ENCODE measurements at places on chromosomes 3 and 15.

- DNase-seq = no peak
Observed at GRCh38 chr3:47578691-47579632, at the start of gene CSPG5. Gene CSPG5, minus strand, starts transcription at chr3:47578865. Its CDS starts 172 bp downstream, at chr3:47578693.

DNA sequence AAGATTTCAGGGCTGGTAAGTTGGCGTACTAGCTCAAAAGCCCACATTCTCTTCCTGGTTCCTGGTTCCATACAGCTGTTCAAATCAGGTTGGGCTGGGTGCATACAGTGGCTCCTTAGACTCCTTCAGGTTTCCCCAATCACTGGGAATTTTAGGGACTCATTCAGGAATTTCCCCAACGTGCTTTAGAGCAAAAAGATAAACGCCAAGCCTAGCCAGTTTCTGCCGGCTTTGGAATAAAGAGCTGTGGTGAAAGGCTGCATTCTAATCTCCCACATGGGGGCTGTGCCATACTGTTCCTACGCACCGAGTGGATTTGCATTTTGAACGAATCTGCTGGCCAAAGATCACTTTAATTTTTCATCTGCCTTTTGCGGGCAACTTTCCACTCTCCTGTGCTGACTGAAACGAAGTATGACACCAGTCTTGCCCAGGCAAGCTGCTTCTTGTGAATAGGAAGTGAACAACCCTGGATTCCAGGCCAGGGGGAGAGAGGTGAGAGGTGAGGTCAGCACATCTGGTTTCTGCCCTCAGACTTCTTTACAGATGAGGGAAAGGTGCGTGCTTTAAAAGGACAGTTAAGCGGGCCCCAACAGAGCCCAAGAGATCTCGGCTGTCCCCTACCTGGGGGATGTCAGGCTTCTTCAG is 184.2 kb upstream of the PDZRN3 start:
- DNase-seq = no peak

DNA sequence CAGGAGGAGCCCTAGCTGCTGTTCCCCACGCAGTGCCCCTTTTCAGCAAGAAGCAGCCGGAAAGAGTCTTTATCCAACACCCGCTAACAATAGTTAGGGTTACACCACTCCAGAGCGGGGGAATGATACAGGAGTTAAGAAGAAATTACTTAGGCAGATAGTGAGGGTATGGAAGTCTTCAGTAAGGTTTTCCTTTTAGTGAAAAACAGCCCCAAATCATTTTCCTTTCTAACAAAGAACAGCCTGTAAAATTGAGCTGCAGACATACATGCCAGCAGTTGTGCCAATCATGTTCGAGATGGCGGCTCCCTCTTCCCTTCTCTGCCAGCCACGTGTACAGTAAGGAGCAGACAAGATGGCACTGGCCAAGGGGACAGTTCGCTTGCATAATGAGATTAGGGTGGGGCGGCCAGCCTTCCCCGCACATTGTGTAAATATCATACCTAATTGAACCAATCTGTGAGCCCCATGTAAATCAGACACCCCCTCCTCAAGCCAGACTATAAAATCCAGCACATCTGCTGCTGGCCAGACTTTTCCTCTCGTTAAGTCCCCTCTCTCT is 18.5 kb upstream of the SENP5 start:
- DNase-seq = no peak

DNA sequence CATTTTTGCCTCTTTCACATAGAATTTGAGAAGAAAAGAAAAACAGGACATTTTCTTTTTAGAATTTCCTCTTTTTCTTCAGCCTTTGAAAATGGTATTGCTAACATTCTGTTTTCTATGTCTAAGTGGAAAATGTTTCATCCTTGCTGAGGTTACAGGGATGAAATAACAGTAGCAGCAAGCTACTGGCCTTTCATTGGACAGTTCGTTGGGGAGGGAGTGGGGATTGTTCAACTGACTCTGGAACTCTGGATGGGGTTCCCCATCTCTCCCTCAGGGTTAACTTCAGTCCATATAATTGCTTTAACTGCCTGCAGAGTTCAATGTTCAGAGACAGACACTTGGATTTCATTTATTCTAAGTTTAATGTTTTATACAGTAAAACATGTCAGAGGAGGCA is 346.0 kb downstream of the NLGN1 start:
- no peak for DNase-seq

All from activated naive CD4-positive, alpha-beta T cell (primary cell).